Natural killer cell (primary cell): ENCODE measurements at places on chromosomes 11 and 22.

GRCh38 chr11:88103337-88104206, 71.7 kb downstream of the RAB38 start:
- DNase-seq = peak; percentile 65

- no peak for DNase-seq
Observed at GRCh38 chr11:100766764-100767163, 79.7 kb downstream of the ARHGAP42 start.

DNA sequence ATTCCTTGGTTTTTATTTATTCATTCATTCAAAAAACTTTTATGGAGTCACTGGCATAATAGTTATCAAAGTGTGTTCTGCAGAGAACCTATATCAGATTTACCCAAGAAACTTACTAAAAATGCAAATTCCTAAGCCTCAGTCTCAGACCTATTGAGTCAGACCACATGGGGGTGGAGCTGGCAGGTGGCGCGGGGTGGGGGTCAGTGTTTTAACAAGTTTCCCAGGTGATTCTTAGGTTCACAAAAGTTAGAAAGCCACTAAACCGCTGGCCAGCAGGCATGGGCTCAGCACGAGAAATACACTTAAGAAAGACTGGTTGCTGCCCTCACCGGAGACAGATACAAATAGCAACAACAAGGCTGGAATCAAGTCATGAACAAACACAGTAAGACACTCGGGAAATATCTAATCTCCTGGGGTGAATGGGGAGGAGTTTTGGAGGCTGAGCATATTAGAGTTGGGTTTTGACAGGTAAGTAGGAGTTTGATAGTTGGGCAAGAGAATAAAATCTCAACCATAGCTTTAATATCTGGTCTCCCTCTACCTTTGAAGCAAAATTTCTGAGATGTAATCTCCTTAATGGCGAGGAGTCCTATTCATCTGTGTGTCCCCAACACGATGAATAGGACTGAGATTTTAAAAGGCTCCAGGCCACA, 167.5 kb upstream of the NECTIN1 start:
- DNase-seq = no peak

DNA sequence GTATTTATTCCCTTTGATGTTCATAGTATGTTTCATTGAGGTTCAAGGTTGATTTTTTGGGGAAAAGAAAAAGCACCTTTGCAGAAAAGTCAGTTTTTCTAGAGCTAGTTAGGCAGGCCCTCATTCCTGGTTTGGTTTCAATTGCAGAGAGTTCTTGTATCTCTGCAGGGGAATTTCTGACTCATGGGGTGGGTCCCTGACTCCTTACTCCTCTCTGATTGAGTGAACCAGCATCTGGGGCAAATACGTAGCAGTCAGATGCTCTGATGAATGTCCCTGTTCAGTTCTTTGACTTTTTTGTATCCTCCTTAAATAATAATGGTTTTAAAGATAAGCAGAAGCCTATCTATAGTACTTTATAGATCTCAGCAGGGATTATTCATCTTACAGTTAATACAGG, 7.7 kb upstream of the NCR3LG1 start:
- no peak for DNase-seq

- DNase-seq = no peak
Observed at GRCh38 chr11:111459506-111460270, 52.5 kb downstream of the BTG4 start.

DNA sequence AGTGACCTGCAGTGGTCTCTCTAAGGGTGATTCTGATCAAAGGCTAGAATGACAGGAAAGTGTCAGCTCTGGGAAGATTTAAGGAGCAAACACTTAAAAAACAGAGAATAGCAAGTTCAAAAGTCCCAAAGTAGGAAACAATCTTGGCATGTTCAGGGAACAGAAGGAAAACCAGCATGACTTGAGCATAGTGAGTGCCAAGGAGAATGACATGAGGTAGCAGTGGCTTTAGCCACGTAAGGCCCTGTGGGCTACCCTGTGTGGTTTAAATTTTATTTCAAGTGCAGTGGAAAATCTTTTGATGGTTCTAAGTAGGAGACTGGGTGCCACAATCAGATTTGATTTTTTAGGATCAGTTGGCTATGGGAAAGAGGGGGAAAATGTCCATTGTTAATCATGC, 149.4 kb downstream of the WNT11 start:
- DNase-seq = no peak

DNA sequence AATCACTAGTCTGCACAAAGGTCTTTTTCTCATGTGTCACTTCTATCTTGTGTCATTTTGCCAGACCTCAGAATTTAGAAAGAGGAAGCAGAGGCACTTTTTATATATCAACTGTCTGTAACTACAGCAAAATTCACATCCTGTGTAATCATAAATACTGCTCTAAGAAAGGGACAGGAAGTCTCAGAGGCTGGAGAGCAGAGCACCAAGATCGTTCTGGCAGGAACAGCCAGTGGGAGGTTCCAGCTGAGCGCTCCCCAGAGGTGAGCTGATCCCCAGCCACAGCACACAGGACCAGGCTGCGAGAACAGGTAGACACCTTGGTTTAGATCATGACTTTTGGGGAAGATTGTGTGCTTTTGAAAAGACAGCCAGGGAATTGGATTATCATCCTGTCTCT, at the start of gene MS4A7:
MS4A7 (plus strand) TSS at position 179 of the 400 bp plus-strand sequence. CDS start 4,610 bp downstream, outside the sequence.
- no peak for DNase-seq

GRCh38 chr11:45847911-45848316, 639 bp downstream of the CRY2 start:
- DNase-seq = peak; percentile 72

DNA sequence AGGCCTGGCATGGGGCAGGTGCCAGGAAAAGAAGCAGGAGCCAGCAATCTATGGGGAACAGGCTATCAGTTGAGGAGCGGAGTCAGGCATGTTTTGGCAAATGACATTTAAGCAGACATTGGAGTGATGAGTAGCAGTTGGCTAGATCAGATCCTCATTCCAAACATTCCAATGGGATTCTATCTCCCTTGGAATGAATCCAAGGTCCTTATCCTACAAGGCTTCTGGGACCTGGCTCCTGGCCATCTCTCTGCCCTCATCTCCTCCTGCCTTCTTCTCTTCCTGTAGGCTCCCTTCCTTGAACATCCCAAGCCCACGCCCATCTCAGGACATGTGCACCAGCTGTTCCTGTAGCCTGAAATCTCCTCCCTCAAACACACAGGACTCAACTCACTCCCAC, 1074.5 kb downstream of the TBC1D22A start:
- no peak for DNase-seq

GRCh38 chr22:38033522-38034277, 23.5 kb upstream of the PICK1 start:
- DNase-seq = no peak

DNA sequence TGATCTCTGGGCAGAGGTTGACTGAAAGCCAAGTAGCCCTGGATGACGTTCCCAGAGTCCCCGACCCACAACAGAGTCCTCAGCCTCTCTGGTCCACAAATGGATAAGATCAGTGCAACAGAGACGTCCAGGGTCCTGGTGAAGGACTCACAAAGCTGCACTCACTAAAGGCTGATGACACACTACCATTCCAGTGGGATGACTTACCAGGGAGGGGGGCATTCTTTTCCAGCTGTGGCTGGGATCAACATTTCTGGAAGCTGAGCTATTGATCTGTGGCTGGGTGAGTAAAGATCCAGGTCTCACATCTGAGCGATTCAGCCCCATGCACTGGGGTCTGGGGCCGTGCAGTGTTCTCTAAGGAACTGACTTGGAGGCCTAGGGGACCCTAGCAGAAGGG, 296.2 kb downstream of the NTM start:
- no peak for DNase-seq

DNA sequence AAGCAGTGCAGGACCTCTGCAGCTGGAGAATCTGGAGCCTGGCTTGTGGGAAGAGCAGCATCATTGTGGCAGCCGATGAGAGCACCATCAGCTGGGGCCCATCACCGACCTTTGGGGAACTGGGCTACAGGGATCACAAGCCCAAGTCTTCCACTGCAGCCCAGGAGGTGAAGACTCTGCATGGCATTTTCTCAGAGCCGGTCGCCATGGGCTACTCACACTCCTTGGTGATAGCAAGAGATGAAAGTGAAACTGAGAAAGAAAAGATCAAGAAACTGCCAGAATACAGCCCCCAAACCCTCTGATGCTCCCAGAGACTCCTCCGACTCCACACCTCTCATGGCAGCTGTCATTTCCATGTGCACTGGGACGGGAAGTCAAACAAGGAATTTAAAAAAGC, 35.6 kb downstream of the ASRGL1 start:
- no peak for DNase-seq

DNA sequence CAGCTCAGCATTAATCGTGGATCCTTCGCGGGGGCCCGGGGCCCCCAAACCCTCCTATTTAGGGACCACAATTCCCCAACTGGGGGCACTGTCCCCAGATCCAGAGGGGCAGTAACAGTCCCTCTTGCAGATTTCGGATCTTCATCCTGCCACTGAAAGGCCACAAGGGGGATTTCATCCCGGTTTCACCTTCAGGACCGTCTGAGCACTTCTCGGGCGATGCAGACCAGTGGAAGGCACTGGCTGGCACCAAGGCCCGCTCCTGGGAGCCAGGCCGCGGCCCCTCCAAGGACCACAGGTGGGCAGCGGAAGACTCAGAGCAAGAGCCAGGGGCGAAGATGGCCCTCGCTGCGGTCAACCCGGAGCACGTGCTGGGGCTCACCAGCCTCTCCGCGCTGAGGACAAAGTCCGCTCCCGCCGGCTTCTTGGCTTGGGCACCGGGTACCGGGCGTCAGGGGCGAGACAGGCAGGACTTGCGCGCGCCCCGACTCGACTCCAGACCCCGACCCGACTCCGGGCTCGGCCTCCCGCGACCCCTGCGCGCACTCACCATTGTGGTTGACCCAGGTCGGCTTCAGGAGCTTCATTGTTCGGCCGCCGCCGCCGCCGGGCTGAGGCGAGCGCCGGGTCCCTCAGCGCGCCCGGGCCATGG, 517 bp downstream of the HIRA start:
- peak; percentile 51 for DNase-seq

DNA sequence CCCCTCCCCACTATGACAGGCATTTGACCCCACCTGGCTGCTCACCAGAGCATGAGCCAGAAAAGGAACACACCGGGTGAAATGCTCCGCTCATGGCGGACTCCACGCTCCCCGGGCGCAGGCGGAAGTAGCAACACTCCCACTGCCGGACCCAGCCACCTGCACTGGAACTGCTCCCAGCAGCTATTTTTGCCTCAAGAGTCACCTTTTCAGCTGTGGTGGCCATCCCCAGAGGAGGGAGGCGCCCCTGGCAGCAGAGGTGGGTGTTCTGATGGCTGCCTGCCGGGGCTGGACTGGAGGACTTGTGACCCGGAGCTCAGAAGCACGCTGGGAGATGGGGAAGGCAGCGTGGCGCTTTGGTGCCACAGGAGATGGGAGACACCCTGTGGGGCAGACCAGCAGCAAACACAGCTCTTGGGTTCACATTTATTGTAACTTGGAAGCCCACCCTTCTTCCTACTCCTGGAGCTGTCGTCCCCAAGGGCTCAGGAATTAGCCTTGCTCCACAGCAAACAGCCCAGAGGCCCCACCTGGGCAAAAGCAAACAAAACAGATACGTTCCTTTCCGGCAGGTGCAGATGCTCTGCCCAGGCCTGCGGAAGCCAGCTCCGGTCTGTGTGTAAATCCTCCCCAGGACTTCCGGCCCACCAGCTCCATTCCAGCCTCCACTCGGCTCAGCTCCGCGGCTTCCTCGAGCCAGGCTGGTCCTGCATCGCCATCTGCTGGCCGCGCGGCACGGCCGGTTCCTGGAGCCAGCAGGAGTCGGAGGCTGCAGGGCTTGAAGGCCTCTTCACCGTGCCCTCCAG, 3.7 kb downstream of the RPS19BP1 start:
- peak; percentile 87 for DNase-seq

DNA sequence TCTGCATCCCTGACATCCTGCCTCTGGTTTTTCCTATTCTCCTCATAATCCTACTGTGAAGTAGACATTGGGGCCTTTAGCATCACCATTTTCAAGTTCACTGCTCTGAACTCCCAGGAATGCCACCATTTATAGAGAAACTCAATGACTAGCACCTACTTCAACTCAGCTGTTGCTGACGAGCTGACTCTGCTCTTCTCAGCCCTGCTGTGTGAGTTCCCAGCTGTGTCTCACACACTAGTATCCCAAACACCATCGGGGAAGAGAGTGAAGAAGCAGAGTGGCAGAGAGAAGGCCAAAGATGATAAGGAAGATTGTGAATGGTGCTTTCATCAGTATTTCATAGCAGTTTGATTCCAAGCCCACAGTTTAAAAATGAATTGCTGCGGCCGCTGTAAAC, 71.9 kb downstream of the PLEKHA7 start:
- no peak for DNase-seq

- no peak for DNase-seq
Observed at GRCh38 chr11:77125191-77125590, 2.9 kb upstream of the MYO7A start.

DNA sequence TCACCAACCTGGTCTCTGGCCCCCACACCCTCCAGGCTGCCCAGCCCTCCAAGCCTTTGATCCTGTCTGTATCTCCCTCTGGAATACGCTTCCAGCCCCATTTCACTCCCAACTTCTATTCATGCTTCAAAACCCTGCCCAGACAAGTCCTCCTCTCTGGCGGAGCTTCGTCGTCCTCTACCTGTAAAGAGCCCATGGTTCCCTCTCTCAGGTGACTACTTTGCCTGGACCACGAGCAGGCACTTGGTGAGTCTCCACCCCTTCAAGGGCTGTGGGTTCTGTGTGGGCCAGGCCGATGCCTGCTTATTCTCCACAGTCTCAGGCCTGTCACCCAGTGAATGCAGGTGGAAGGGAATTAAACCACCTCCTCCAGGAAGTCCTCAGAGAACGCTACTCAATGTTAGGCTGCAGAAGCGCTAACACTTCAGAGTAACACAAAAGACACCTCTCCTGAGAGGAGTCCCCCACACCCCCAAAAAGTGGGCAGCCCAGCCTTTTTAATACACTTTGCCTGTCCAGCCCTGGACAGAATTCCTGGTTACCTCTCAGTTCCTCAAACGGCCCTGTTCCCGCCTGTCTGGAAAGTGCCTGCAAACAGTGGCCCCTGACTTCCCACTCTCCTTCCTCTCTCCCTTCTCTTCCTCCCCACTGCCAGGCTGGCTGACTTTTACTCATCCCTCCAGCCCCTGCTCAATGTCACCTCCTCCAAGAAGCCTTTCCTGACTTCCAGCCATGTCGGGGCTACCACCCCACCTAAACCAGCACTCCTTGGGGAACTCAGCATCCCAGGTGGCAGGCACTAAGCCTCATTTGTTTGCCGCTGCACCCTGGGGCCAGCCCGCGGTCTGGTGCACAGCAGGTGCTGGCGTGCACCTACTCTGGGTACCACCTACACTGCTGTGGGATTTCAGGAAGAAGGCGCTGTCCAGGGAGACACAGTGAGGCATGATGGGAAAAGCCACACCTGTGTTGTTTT, 9.0 kb downstream of the RAC2 start:
- no peak for DNase-seq

GRCh38 chr22:44920183-44920582, 89.6 kb downstream of the PHF21B start:
- no peak for DNase-seq

GRCh38 chr11:113104691-113105251, 143.6 kb downstream of the NCAM1 start:
- no peak for DNase-seq

GRCh38 chr11:34331329-34331728, 26.5 kb downstream of the ABTB2 start:
- no peak for DNase-seq
